Activated CD4-positive, alpha-beta T cell treated with anti-CD3 and anti-CD28 coated beads, Interleukin-2, amount 10 ng/mL, durations not matched to agents 7 days and 5 days (primary cell): ENCODE measurements at places on chromosomes 16 and 17.

GRCh38 chr16:4678596-4678995 lies 14.8 kb upstream of the NUDT16L1 start:
- DNase-seq: no peak

DNA sequence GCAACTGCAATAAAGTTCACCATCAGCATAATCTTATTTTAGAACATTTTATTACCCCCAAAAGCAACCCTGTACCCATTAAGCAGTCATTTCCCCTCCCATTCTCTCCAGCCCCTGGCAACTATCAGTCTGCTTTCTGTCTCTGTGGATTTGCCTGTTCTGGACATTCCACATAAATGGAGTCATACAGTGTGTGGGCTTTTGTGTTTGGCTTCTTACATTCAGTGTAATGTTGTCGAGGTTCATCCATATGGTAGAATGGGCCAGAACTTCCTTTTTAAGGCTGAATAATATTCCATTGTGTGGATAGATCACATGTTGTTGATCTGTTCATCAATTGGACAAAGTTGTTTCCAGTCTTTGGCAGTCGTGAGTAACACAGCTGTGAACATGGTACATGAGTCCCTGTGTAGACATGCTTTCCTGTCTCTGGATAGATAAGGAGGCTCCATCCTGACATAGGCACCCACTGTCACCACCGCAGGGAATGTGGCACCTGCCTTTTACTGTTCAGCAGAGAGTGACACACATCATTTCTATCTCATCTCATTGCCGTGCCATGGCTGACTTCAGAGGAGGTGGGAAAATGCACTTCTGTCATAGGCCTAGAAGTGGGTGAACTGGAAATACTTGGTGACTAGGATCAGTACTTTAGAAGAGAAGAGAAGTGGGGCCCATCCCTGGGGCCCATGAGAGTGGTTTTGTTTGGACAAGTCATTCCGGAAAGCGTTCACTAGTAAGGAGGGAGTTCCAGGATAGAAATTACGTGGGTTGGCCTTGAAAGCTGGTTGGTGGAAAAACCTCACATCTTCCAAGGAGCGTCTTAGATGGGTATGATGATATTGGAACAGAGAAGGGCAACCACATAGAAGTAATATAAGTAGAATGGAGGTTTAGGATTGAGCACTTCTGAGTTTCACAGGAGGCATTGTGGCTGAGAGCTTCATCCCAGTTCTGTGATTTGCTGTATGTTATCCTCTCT lies 25.8 kb downstream of the EPN2 start:
- DNase-seq: no peak

GRCh38 chr16:81307770-81308169 lies 7.0 kb upstream of the GAN start:
- DNase-seq: no peak

- no peak for DNase-seq
Measured at GRCh38 chr16:17541324-17541723, 70.6 kb upstream of the XYLT1 start.

GRCh38 chr16:7115898-7116297 lies 216.7 kb upstream of the RBFOX1 start:
- no peak for DNase-seq

GRCh38 chr17:70095455-70095854 lies 20.4 kb downstream of the KCNJ16 start:
- DNase-seq: no peak

DNA sequence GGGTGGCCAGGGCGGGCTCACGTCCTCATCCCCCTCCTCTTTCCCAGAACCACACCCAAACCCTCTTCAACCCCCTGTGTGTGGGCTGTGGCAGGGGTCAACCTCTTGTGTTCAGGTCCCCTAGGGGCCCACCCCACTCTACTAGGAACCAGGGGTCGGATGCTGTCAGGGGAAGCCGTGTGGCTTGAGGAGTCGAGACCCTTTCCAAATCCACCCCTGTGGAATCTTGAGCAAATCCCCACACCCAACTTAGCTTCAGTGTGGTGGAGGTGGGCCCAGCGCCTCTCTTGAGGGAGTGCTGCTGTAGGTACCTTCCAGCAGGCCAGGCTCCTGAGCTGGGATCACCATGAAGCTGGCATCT lies 121.5 kb downstream of the MRM1 start:
- DNase-seq: no peak

DNA sequence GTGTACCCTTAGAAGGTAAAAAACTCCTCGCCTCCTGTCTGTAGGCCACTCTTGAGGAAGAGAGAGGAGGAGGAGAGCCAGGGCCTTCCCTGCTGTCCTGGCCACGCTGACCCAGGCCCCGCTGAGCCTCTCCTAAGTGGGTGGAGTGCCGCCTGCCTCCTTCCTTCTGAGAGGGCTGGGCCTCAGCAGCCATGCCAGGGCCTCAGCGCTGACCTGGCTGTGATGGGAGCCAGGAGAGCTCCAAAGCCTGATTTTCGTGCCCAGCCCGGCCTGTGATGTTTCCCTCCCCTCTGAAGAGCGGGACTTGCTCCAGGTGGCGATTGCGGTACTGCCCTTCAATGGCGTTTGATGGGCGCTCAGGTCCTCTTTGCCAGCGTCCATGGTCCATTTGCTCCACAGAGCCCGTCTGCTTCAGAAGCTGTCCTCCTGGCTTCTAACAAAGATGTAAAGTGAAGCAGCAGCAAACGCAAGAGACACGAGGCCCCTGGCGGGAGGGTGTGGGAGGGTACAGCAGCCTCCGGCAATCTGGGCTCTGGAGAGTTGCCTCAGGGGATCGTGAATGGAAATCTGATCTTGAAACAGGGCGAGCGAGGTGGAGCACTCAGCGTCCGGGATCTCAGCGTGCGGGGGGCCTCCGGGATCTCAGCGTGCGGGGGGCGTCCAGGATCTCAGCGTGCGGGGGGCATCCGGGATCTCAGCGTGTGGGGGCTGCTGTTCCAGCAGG lies 93.5 kb downstream of the NPIPB11 start:
- no peak for DNase-seq

DNA sequence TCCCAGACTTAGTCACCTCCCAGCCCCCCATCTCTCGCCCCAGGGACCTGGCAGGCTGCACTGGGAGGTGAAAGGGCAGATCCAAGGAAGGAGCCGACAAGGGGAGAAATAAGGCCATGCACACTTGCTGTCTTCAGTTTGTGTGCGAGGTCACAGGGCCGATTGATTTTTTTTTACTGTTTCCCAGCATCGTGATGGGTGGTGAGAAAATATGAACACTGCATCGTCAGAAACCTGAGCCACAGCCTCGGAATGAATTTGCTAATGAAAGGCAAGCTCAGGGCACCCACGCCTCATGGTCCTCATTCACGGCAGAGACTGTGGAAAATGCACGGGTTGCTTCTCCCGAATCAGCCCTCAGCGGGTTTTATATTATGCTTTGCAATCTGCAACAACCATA lies 98.0 kb downstream of the SOCS1 start:
- DNase-seq: no peak

- DNase-seq: no peak
Measured at GRCh38 chr16:66026211-66026610, 340.3 kb upstream of the CDH5 start.

DNA sequence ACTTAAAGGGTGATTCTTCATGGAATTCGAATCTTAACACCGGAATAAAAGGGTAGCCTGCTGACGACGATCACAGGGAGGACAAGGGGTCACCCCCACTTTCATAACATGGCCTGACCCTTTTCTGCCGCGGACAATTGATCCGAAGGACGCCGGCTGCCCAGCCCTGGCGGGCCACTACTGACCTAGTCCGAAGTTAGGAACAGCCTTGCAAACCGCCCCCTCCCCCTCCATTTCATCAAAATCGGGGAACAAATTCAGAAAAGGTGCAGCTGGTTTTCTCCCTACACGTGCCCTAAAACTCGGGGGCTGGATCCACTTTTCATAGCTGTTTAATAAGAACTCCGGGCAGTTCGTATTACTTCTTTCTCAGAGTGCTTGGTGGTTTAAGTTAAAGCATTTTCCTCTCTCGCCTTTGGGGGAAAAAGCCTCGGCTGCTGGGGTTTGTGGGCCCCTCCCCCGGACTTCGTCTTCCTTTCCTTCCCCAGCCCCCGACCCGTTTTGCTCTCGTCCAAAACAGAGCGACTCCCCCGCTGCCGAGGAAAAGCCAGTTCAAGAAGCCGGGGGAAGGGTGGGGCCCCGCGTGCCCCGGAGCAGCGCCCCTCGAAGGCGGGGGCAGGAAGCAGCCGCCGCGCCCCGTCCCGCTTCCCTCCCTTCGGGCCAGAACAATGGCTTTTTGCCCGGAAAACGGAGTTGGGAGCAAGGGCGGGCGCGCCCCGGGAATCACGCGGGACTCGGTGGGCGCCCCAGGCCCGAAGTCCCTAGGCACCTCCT lies 641 bp upstream of the CBX2 start:
- peak; percentile 42 for DNase-seq

GRCh38 chr17:68592009-68592408 lies 9.2 kb downstream of the FAM20A start:
- DNase-seq: no peak
